T-helper 17 cell (primary cell): ENCODE measurements at places on chromosomes 5 and 9. TPM values are rescaled to one million over a fixed set of nuclear protein-coding genes. Genes with fewer than 3 reads are reported as not detected.

TEX10 gene
- 10.5 TPM for total RNA-seq

NOL6 gene
- 34.6 TPM for total RNA-seq

OR1L4 gene
- not detected for total RNA-seq

CCDC152 gene
- 2.1 TPM for total RNA-seq

GRIA1 gene
- not detected for total RNA-seq

CDH18 gene
- not detected for total RNA-seq

SPATA31C2 gene
- total RNA-seq = not detected

LECT2 gene
- total RNA-seq = not detected

SLC12A2 gene
- 19.2 TPM for total RNA-seq

ACTBL2 gene
- total RNA-seq = not detected

NFIB gene
- total RNA-seq = 0.12 TPM

PLAA gene
- total RNA-seq = 32.9 TPM

NEURL1B gene
- total RNA-seq = 0.23 TPM

ANKDD1B gene
- total RNA-seq = 0.42 TPM

PCDHA9 gene
- not detected for total RNA-seq

VAV2 gene
- total RNA-seq = 5.5 TPM

C9orf153 gene
- 0.21 TPM for total RNA-seq

ZNF483 gene
- 21.4 TPM for total RNA-seq

IFNA2 gene
- total RNA-seq = not detected
